ENCODE measurements at places on chromosomes 2 and 18. TPM values are rescaled to one million over a fixed set of nuclear protein-coding genes. Genes with fewer than 3 reads are reported as not detected.

DNA sequence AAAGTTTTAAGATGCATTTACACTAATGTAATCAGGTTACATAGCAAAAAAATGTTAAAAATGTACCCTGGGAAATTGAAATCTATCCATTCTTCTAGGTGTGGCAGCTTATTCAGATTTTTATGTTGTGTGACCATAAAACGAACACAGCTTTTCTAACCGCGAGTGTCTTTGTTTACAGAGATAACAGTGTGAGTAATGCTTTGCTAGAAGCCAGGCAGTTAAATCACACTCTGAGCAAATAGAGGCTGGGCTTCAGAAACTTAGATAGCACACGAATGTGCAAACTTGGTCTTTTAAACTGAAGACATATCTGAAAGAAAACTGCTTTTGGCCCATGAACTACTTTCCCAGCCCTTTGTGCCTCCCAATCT, 116.1 kb downstream of the SPTBN1 start:
- no peak for DNase-seq

- no peak for DNase-seq
Observed at GRCh38 chr2:171541202-171541887, 19.1 kb downstream of the CYBRD1 start.

- peak; percentile 76 for DNase-seq
Observed at GRCh38 chr18:57434536-57435494, at the start of gene ONECUT2. ONECUT2 (plus strand) TSS chr18:57435374; CDS start chr18:57435717, 343 bp downstream.

The RETSAT gene
- total RNA-seq, result 14.5 TPM

The RTP5 gene
- total RNA-seq, result 2.5 TPM

DNA sequence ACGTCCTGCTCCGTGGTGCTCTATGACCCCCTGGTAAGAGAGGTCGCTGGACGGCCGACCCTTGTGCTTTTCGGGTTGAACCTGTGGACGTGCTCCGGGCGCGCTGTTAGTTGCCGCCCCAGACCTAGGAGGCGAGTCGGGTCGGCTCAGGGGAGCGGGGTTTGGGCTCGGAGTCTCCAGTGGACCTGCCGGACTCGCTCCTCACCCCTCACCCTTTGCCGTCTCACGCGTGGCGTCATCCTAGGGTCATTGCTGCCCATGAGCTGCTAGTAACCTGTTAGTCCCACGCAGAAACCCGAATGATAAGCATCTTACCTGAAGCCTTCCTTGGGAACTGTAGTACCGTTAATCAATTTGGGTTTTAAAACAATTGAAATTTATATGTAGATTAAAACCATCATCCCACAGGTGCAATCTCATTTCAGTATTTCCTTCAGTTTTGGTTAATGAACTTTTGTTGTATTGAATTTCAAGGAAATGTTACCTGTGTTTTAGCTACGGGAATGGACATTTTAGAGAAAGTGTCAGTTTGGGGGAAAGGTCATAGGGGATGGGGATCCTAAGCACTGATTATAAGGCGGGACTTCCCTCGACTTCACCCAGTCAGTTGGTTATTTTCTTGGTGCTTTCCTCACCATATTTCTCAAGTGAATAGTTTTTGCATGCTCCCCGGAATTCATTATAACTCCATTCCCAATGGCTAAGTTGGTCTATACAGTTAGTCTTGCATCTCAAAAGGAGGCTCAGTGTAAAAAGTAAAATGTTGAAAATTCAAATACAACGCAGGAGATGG, 536 bp downstream of the ELP2 start:
- no peak for DNase-seq

The MAL gene
- not detected for total RNA-seq

DNA sequence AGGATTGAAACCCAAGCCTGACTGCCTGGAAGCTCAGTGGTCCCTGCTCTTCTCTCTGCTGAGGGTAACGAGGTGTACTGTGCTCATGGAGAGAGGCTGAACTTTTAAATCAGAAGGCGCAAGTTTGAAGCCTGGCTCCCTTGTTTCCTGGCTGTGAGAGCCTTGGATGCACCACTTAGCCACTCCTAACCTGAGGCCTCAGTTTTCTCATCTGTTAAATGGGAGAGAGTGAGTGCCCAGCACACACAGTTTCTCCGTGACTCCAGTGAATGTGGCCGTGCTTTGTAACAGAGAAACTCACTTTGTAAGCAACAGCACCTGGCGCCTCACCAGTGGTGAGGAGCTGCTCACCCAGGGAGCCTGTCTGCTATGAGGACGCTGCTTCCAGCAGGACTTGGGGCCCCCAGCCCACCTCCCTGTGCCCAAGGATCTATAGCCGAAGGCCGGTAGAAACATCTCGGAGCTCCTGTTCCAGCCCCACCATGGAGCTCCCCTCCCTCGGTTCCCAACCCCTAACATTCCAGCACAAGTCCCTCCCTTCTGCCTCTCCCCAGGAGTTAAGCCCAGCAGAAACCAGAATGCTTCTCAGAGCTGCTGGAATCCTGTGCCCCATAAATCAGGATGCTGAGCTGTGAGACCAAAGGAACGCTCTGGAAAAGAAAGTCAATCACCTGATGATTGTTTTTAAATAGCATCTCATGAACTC, 20.3 kb upstream of the KCNK3 start:
- DNase-seq, result no peak

GRCh38 chr2:43171789-43172188, 54.6 kb downstream of the ZFP36L2 start:
- DNase-seq, result no peak

The EML6 gene
- 12.9 TPM for total RNA-seq
